ENCODE measurements at places on chromosomes 6 and 20.

DNA sequence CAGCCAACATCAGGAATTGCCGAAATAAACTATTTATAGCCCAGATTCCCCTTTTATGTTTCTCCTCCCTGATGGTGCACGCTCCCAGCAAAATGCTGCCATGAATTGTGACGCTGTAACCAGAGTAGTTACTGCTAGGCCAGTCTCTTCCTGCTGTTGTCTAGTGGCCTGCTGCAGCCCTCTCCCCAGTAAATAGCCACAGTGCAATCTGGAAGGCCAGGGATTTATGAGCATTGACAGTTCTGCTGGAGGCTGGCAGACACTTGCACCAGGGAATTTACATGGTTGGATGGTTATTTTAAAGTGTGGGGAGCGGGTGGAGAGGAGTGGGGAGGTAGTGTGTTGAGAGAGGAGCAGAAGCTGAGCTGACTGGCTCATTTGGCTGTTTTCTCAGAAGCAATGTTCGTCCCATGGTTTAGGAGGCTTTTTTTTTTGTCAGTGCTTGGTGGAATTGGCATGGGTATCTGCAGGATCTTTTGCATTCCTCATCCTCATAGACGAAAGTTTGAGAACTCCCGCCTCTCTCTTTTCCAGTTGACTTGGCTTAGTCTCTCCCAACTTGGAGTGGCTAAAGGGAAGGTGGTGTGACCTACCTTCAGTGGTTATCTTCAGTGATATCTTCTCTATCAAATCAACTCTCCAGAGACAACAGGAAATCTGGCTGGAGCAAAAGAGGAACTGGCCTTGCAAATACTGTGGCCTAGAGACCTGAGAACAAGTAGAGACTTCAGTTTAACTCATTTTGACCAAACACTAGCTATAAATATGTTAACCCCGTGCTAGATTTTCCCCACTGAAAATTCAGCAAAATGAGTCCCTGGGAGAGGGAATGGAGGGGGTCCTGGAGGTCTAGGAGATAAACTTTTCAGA, 99.3 kb upstream of the VSTM2L start:
- no peak for DNase-seq

DNA sequence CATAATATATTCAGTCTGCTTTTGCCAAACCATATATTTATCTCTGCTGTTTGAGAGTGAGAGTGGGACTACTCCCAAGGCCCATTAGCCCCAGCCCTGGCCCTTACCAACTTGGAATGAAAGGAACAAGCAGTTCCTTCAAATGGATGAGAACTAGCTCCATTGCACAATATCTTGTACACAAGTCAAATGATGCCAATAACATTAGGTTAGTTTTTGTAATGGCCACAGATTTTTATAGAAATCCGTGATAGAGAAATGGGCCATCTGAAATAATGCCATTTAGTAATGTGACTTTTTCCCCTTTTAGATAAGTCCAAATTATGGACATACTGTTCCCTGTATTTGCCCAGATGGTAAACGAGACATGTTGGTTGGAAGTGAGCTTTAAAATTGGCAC, 117.0 kb downstream of the MAP3K7 start:
- no peak for DNase-seq

DNA sequence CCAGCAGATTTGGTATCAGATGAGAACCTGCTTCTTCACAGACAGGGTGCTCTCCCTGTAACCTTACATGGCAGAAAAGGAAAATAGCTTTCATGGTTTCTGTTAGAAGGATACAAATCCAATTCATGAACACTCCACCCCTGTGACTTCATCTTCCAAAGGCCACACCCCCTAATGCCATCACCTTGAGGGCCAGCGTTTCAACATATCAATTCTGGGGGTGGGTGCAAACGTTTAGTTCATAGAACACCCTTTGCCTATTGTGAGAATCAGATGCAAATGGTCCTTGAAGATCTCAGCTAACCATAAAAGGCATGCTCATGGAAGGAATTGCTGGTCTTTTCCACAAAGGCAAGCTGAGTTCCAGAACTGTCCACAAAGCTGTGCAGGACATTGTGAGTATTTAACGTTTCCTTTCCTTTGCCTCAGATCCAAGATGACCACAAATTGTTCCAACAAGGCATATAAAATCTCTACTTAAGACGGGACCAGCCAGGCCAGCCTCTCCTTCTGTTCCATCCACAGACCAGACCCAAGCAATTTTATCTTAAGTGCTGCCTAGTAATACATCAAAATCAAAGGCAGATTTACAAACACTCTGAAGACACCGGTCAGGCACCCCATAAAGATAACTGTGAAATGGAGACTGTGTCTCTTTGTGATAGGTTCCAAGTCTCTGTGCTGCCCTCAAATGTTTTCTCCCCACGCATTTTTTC, 34.7 kb upstream of the SSTR4 start:
- no peak for DNase-seq

GRCh38 chr20:23099791-23100719, 13.9 kb upstream of the CD93 start:
- DNase-seq: no peak
